ENCODE measurements at places on chromosomes 13 and 19.

GRCh38 chr19:289651-290371 is 1.4 kb downstream of the PLPP2 start:
- no peak for DNase-seq

- DNase-seq = no peak
Measured at GRCh38 chr13:100594731-100595130, 6.1 kb upstream of the GGACT start.

DNA sequence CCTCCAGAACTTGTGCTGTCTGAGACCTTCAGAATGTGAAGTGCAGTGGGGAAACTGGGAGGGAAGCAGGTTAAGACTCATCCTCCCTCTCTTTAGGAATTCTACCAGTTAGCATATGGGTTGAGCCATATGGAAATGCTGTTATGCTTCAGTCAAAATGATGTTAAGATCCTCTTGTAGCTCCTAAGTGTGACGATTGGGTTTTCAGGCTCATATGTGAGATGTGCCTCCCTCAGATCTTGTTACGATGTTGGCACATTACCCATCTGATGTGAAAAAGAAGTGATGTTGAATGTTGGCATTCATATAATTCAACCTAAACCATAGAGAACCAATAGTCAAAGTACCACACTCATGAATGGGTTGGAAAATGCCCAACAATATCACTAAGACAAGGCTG is 67.8 kb upstream of the IPO5 start:
- DNase-seq = no peak

- peak; percentile 46 for DNase-seq
Measured at GRCh38 chr13:112187527-112188297, 120.8 kb downstream of the SOX1 start.

DNA sequence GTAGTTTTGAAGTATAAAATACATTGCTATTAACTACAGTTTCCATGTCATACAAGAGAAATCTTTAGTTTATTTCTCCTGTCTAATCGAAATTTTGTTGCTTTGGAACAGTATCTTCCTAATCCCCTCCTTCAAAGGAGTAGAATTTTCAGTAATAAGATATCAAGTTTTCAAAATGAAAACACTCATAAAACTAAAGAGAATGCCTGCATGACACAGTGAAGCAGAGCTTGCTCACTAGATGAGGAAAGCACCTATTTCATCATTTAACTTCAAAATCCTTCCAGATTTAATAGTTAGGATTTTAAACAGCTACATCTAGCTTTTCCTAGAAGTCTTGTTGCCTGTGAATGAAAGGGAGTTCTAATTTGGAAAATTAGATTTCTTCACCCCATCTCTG is 80.8 kb downstream of the TNFSF11 start:
- DNase-seq = no peak

DNA sequence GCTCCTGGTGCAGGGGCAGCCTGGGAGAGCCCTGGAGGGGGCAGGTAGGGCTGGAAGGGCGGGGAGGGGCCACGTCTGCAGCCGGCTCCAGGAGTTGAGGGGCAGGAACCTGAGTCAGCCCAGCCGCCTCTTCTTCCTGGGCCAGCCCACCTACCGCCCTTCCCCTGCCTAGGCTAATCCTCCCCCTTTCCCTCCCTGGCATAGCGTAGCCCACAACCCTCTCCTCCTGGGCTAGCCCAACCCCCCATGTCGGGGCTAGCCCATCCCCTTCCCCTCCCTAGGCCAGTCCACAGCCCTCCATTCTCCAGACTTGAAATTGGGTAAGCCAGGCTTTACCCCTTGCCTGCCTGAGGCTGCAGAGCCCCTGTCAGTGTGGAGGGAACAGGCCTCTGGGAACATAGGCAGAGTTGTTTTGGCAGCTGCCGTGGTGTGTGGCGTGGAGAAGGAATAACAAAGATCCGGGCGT is 20.6 kb upstream of the WDR18 start:
- DNase-seq = no peak

DNA sequence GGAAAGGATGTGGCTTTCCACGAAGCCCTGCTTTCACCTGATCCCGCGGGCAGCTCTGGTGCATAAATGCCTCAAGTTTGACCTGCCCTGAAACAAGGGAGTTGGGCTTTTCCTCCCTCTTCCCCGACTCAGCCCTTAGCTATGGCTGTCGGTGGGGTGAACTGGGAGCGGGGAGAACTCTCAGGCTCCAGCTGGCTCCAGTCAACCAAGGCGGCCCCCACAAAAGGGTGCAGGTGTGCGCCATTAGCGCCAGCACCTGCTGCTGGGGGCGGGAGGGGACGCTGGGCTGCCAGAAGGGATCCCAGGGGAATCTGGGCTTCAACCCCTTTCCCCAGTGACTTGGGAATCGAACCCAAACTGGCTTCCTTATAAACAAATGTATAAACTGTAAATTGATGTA is 7.1 kb upstream of the DHRS12 start:
- DNase-seq = no peak

GRCh38 chr19:42831221-42832019 is 48.1 kb downstream of the PSG1 start:
- DNase-seq = no peak

DNA sequence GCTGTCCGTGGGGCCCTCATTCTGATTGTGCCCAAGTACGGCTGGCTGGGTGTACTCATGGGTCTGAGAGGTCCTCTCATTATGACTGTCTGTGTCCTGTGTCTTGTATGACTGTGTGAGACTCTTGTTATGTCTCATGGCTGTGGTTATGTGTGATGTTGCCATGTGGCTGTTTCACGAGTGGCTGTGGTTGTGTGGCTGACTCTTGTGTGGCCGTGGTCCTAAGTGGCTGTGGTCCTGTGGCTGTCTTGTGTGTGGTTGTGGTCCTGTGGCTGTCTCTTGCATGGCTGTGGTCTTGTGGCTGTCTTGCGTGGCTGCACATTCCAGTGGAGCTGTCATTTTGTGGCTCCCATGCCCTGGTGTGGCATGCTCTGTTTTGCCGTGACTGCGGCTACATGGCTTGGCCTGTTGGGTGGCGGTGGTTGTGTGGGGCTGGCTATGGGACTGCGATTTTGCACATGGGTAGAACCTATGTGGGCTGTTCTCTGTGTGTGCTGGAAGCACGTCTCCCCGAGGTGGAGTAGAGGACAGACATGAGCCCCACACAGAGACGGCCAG is 2.5 kb downstream of the LYL1 start:
- no peak for DNase-seq
